ENCODE measurements at places on chromosomes 4 and X. TPM values are rescaled to one million over a fixed set of nuclear protein-coding genes. Genes with fewer than 3 reads are reported as not detected.
A peak's percentile ranks its signal among the peaks of the same experiment; 100 is the strongest.

PAGE4 gene
- total RNA-seq, result not detected

FRG2 gene
- not detected for total RNA-seq

DNA sequence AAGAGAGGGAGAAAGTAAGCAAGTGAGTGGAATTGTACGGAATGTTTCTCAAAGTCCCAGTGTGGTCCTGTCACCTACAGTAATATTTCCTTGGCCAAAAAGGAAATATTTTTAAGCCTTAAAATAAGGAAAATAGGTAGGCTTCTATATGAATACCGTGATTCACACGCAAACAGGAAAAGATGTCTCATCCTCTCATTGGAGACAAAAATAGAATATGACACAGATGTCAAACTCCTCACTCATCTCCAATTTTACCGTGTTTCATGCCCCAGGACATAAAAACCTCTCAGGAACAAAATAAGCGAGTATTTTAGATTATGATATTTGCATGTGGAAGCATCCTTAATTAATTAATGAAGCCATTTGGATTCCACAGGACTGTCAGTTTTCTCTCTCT, 1269.5 kb downstream of the RAPGEF2 start:
- no peak for DNase-seq

- DNase-seq, result no peak
Observed at GRCh38 chr4:80610845-80611677, 275.5 kb downstream of the CFAP299 start.

GRCh38 chrX:20147561-20147960, 5.9 kb upstream of the EIF1AX start:
- DNase-seq, result no peak

GRCh38 chr4:11635342-11635741, 206.6 kb upstream of the HS3ST1 start:
- no peak for DNase-seq

DNA sequence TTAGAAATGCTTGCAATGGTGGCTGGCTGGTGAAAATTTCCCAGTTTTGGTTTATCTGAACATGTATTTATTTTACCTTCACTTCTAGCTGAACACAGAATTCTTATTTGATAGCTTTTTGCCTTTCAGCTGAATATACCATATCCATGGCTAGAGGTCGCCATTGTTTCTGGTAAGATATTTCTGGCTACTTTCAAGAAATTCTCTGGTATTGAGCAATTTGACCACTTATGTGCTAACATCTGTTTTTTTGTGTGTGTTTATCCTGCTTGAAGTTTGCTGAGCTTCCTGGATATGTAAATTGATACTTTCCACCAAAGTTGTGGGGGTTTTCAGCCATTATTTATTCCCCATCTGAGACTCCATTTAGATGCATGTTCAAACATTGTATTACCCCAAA, 75.4 kb downstream of the FBXW7 start:
- no peak for DNase-seq

- DNase-seq, result no peak
Observed at GRCh38 chr4:7254736-7255487, 62.6 kb downstream of the SORCS2 start.

GRCh38 chr4:10960389-10960788, 275.8 kb upstream of the CLNK start:
- peak; percentile 15 for DNase-seq

- no peak for DNase-seq
Observed at GRCh38 chr4:8306511-8307021, 37.0 kb downstream of the HTRA3 start.

- no peak for DNase-seq
Observed at GRCh38 chr4:6097581-6097980, 79.3 kb upstream of the C4orf50 start.

GRCh38 chr4:1856943-1857699, 1.2 kb upstream of the LETM1 start:
- peak; percentile 22 for DNase-seq

DNA sequence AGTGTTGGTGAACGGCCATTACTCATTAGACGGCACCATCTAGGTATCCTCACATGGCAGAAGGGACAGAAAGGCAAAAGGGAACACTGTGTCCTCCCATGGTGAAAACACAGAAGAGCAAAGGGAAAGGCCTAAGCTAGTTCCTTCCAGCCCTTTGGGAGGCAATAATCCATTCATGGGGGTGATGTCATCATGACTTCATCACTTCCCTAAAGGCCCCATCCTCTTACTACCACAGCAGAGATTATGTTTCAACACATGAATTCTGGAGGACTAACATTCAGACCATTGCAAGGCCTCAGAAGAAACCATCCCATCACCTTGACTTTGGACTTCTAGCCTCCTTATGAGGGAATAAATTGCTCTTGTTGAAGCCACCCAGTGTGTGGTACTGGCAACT, 238.2 kb downstream of the MGST2 start:
- no peak for DNase-seq

- no peak for DNase-seq
Observed at GRCh38 chr4:145307120-145307519, 126.7 kb upstream of the OTUD4 start.

DNA sequence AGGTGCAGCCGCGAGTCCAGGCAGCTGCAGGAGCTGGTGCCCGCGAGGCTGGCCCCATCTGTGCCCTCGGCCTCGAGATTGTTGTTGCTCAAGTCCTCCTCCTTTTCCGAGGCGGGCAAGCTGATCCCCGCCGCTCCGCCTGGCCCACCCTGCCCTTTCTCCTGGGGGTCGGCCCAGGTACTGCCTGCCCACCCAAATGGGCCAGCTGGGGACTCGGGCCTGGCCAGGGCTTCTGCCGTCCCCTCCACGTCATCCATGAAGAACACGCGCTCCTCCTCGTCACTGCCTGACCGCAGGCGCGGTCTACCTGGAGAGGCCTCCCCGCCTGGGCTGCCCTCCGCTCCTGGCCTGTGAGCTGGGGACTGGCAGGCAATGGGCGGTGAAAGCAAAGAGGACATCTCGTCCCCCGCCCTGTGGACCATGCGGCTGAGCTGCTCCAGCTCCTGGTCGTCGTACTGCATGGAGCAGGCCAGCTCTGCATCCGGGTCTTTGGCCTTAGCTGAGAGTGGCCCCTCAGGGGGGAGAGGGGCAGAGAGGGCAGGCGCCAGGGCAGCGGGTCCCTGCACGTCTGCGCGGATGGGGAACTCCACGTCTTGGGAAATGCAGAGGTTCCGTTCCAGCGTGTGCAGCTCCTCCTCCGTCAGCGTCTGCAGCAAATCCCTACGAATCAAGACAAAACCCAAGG, 43.1 kb upstream of the MXD4 start:
- DNase-seq, result no peak

DNA sequence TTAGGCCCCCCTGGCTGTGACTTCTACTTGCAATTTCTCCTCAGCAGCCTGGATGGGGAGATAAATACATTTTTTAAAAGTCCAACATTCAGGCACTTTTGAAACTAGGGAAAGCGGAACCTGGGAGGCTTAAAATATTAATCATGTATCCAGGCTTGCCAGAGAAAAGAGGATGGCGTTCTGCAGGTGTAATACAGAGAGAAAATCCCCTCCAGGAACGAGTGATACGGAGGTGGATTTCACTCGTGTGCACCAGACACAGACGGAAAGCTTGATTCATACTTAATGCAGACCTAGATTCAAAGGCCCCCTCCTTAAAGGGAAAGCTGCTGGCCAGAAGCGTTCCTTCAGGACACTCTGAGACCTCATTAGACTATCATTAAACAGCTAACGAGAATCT, 354.0 kb upstream of the BOD1L1 start:
- DNase-seq, result no peak

DNA sequence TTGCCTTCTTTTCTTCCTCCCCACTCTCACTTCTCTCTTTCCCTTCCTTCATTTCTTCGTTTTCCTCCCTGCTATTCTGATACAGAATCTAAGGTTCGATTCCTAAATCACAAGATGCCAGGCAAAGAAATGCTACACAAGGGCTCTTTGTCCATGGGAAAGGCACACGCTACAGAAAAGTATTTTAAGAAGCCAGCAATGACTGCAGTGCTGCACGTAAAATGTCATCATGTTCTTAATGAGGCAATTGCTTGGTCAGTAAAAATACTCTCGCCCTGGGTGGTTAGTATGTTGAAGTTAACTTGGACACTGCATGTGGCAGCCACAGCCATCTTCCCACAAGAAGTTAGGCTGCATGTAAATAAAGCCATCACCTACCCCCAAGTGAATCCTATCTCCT, 178.4 kb downstream of the DHX15 start:
- DNase-seq, result no peak

- DNase-seq, result no peak
Observed at GRCh38 chr4:116515959-116516358, 569.4 kb downstream of the TRAM1L1 start.

DNA sequence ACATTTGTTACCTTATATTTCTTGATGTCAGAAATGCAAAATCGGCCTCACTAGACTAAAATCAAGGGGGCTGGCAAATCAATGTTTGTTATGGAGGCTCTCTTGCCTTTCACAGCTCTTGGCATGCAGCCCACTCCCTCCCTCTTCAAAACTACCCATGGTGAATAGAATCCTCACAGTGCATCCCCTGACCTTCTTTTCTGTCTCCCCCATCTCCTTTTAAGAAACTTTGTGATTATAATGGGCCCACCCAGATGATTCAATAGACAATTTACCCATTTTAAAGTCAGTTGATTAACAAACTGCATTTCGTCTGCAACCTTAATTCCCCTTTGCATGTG, 184.0 kb downstream of the PCDH7 start:
- no peak for DNase-seq

GRCh38 chrX:43345166-43345565, 310.9 kb upstream of the MAOA start:
- no peak for DNase-seq
